ELR (cell line): ENCODE measurements at places on chromosomes 6 and 20.

- no peak for DNase-seq
Observed at GRCh38 chr6:113924312-113924723, 46.6 kb downstream of the HDAC2 start.

GRCh38 chr6:12923644-12924235 lies 207.2 kb downstream of the PHACTR1 start:
- peak; percentile 63 for DNase-seq

DNA sequence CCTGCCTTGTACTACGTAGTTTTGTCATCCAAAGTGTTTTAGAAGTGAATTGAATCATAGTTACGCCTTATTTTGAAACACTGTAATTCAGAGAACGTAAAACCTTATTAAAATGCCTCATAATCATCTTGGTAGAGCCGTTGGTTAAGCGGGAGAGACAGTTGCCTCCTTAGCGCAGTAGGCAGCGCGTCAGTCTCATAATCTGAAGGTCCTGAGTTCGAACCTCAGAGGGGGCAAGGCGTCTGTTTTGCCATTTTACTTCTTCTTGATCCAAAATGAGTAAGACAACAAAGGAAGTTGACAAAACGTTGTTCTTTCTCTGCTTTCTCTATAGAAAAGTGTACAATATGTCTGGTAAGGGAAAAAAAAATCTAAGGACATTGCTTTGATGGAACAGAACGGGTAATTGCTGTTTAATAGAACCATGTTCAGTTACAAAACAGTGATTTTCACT lies 20.7 kb upstream of the TRIM27 start:
- peak; percentile 84 for DNase-seq

- peak; percentile 39 for DNase-seq
Observed at GRCh38 chr6:106513808-106514582, 115.3 kb downstream of the RTN4IP1 start.

DNA sequence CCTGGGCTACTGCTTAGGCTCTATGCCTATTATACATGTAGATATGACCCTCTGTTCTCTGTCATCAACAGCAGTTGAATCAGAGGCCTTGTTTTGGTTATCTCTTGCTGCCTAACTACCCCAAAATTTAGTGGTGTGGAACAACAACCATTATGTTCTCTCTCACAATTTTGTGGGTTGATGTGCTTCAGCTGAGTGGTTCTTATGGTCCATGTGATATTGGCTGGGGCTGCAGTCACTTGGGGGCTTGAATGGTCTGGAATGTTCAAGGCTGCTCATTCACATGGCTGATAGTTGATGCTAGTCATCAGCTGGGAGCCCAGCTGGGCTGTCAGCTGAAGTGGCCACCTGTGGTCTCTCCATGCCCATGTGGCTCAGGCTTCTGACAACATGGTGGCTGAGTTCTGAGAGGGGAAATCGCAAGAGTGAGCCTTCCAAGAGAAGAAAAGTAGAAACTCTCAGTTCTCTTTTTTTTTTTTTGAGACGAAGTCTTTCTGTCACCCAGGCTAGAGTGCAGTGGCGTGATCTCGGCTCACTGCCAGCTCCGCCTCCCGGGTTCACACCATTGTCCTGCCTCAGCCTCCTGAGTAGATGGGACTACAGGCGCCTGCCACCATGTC lies 47.8 kb downstream of the SHLD1 start:
- DNase-seq: no peak

- no peak for DNase-seq
Observed at GRCh38 chr6:169638388-169638787, 63.4 kb downstream of the WDR27 start.

DNA sequence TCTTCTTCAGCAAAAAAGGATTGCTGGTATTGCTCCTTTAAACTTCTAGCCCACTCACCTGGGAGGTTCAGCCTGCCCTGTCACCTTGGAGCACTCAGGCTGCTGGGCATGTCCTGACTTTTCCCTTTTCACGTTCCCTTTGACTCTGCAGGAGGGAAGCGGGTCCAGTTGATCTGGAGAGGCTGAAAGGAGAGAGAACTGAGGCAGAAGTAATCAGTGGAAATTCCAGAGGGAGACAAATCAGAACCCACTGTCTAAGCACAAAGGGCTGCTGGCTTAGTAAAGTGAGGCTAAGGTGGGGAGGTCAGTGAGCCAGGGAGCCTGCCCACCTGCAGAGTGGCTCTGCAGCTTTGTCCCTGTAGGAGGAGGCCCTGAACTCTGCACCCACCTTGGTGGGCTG lies 9.7 kb upstream of the SYNDIG1 start:
- no peak for DNase-seq

DNA sequence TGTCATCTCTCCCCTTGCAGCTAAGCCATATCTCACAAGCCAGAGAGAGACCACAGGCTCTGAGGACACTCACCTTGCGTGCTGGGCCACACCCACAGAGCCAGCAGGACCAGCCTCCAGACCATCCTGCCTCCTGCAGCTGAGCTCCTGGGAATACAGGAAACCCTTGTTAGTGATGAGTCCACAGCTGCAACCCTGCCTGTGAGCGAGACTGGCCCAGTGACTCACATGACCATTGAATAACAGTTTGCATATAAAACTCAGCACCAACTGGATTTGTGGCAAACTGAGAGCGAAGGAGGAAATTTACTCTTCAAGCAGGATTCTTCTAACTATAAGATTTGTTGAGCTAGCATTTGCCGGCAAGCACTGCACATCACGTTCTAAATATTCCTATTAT lies 3.0 kb downstream of the THBS2 start:
- DNase-seq: peak; percentile 95

DNA sequence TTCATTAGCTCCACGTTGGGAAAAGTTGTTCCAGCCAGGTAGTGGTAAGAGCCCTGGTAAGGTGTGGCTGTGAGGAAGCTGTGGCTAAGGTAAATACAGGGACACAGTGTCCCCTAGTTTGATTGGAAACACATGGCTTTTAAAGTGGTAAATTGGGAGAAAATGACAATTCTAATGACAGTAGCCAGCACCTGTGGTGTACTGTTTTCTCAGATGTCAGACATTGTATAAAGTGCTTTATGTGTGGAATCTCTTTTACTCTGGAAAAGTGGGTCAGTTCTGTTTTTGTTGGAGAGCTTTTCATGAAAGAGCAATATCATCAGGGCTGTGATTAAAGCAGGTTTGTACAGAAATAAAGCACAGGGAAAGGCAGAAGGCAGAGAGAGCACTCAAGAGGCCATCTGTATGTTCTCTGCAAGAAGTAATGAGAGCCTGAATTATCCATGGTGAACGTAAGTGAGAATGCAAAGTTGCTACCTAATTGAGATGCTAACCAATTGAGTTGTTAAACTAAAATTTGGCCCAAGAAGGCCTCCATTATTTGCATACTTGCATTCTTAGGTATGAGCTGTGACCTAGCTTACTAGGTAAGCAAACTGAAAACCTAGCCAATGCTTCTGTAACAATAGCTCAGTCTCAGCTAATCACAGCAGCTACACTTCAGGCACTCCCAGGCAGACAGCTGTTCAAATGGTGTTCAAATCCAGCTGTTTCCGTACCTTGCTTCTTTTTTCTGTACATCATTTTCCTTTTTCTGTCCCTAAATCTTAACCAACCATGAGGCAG lies 28.2 kb downstream of the MRAP2 start:
- no peak for DNase-seq

DNA sequence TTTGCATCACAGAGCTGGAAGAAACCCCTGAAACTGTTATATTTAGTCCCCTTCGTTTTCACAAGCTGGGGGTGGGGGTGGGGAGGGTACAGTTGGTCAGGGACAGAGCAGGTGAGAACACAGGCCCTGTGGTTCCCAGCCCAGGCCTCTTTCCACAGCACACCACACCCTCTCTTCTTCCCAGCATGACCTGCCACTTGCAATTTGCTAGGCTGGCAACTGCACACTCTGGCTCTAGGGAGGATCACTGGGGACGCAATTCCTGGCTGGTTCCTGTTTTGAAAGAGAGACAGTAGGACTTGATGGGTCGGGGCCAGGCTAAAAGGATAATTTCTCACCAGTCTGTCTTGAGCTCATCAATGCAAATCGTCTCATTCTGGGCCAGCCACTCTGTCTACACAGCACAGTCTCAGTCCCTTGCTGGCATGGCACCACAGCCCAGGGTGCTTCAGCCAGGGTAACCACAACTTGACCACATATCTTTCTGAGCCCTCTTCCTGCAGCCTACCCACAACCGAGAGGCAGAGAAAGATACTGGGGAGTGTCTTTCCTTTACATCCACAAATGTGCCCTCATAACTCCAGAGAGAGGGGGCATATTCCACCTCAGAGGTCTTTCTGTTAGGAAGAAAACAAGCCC lies 41.7 kb upstream of the EMILIN3 start:
- DNase-seq: no peak

- no peak for DNase-seq
Observed at GRCh38 chr6:75377386-75377785, 92.8 kb upstream of the TMEM30A start.

- peak; percentile 59 for DNase-seq
Observed at GRCh38 chr20:54219751-54220426, 12.0 kb downstream of the PFDN4 start.

DNA sequence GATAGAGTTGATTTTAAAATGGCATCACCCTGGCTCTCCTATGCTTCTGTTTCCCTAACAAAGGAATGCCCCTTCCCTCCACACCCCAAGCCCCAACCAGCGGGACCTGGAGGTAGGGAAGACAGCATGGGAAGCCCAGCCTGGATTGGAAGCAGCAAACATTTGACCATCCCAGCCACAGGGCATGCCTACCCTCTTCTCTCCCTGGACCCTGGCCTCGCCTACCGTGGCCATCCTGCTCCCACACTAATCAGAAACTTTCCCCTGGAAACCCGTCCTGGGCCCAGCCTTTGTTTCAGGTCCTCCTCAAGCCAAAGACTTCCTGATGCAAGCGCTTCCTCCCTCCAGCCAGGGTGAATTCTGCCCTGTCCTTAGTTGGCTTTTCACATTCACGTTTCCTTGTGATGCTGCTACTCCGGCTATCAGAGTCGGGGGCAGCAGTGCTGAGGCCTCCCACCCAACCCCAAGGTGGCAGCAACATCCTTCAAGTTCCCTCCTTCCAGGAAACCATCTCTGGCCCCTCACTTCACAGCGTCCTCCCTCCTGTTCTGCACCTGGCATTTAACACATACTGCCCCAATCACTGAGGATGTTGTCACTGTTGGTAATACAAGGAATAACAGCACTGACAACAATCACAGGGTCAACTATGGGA lies 18.2 kb upstream of the ANGPT4 start:
- no peak for DNase-seq

- DNase-seq: no peak
Observed at GRCh38 chr20:14715400-14715799, 378.0 kb upstream of the FLRT3 start.

DNA sequence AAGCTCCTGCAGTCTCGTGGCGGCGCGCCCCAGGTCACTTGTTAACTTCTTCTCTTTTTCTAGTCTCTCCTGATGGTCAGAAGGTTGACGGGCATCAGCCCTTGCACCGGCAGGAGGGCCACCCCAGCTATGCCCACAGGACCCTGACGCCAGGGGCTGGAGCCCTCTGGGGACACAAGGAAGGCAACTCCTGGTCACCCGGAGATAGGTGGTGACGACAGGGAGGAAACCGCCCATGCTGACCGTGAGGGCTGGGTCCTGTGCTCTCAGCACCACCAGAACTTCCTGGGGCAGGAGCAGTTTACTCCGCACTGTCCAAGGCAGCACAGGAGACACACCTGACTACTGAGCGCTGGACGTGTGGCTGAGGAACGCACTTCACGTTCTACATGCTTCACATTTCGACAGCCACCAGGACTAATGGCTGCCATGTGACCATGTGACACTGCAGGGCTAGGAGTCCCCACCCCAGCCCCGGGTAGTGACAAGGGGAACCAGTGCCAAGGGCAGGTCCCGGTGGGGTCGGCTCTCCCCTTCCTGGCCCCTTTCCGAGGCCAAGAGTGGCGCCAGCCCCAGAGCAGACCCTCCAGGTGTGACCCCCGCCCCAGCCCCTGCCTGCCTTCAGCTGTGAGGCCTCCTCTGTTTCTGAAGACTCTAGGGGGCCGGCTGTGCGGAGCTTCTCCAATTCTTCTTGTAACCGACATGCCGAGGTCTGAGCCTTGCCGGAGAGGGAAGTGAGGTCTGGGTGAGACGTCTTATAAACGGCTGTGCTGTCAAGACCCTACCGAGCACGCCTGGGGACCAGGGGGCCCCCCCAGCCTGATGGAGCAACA lies 45.2 kb downstream of the DSTN start:
- DNase-seq: no peak

GRCh38 chr6:6560909-6561308 lies 27.6 kb upstream of the LY86 start:
- no peak for DNase-seq

- no peak for DNase-seq
Observed at GRCh38 chr6:94600636-94601035, 976.7 kb upstream of the MANEA start.

- peak; percentile 81 for DNase-seq
Observed at GRCh38 chr6:14117158-14118090, at the start of gene CD83. Gene CD83, plus strand, starts transcription at chr6:14117772. Its CDS starts 40 bp downstream, at chr6:14117812.

DNA sequence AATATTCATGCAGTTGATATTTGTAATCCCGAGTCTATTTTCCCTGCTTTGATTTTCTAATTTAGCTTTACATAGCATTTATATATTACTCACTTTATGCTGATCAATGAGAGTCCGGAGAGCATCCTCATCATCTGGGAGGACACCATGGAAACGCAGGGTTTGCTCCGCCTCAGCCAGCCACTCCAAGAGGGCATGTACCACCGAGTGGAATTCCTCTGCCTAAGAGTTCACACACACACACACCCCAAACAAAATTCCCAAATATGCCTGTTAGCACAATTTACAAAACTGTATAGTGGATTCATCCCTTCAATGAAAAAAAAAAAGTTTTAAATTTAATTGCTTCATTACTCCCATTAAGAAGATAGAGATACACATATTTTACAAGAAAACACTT lies 160.7 kb downstream of the DST start:
- DNase-seq: no peak

DNA sequence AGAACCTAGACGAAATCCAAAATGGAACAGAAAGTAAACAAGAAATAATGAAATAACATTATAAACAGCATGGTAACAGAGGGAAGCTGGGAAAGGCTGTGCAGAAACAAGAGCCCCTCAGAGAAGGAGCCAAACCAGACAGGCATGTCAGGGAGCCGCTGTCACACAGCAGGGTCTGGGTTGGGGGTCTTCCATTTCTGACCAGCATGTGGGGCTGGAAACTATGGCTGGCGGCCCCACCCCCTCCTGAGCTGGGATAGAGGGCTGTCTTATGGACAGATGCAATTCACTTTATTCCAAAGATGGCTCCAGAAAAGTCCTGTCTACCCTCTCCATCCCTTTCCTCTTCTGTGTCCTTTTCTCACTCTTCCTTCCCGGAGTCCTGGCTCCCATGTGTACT lies 27.3 kb downstream of the C6orf89 start:
- DNase-seq: no peak
